ENCODE measurements at places on chromosomes 4 and X.

- no peak for DNase-seq
These were observed 228.4 kb downstream of the SPRY1 start for GRCh38 chr4:123624959-123625358.

- DNase-seq = no peak
These were observed 134.2 kb downstream of the EIF4E start for GRCh38 chr4:98794565-98795205.

GRCh38 chr4:177323416-177323815 lies 13.7 kb downstream of the NEIL3 start:
- no peak for DNase-seq

DNA sequence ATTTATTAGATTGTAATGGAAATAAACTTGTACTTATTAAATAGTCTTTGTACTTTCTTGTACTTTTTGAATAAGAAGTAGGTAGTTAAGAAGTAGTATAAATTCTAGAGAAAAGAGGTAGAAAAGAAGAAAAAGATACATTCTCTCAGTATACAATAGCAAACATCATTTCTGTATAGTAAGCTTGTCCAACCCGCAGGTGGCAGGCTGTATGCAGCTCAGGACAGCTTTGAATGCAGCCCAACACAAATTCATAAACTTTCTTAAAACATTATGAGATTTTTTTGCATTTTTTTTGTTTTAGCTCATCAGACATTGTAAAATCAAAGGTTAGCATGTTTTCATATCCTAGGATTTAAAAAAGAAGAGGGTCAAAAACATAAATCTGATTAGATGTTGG lies 441.6 kb downstream of the DTHD1 start:
- no peak for DNase-seq

- no peak for DNase-seq
These were observed 22.4 kb upstream of the RLIM start for GRCh38 chrX:74636749-74637314.

DNA sequence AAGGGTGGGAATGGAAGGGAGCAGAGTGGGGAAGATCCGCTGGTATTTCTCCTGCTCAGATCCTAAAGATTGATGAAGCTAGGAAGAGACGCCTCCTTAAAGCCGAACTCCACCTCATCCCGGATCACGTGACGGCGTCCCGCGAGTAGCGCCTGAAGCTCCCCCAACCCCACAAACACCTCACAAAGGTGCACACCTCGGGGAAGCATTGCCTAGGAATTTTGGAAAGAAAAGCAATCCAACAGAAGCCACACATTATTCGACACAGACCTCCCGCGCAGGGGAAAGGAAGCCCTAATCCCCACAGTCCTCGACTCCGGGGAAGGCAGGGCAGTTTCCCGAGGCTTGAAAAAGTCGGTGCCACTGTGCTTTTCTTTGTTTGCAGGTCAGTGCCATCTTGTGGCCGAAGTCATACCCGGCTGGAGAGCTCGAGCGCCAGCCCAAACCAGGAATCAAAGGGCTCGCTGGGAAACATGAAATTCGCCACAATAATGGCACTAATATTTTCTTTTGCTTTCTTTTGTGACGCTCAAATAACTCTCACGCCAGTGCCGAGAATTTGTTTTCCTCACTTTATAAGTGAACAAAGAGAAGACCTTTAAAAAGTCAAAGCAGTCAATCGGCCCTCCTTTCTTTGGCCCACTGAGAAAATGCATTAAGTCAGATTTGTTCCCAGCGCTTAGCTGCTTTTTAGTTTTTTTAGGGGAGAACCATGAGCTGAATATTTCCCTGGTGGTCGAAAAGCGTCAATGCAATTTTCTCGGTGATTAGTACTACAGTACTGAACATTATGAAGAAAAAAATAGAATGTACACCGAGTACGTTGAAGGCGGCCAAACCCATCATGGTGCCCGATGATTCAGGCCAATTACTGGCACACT lies at the start of gene NPY1R:
NPY1R (minus strand) TSS at position 71 of the 881 bp plus-strand sequence. CDS start 6,042 bp downstream, outside the sequence.
- DNase-seq = peak; percentile 70

GRCh38 chr4:80058740-80059139 lies 14.3 kb downstream of the ANTXR2 start:
- no peak for DNase-seq

DNA sequence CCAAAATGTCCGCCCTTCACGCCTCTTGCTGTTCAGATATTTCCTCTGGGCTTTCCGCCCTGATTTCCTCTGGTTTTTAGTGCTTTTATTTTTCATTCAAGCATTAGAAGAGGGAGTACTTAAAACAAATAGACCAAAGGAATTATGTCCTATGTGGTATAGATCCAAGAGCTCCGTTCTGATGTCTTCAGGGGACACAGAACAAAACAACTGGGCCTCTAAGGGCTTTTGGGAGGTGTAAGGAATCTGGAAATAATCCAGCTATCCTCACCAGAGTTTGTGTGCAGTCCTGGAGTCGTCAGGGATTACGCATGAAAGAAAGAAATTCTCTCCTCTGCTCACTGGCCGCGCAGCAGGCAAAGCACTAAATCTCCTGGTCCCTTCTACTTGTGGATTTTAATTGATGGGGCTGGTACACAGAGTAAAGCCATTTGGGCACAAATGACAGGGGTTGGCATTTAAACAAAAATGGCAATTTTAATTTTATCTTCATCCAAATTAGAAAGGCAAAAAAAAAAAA lies 999.2 kb downstream of the ADGRL3 start:
- no peak for DNase-seq

DNA sequence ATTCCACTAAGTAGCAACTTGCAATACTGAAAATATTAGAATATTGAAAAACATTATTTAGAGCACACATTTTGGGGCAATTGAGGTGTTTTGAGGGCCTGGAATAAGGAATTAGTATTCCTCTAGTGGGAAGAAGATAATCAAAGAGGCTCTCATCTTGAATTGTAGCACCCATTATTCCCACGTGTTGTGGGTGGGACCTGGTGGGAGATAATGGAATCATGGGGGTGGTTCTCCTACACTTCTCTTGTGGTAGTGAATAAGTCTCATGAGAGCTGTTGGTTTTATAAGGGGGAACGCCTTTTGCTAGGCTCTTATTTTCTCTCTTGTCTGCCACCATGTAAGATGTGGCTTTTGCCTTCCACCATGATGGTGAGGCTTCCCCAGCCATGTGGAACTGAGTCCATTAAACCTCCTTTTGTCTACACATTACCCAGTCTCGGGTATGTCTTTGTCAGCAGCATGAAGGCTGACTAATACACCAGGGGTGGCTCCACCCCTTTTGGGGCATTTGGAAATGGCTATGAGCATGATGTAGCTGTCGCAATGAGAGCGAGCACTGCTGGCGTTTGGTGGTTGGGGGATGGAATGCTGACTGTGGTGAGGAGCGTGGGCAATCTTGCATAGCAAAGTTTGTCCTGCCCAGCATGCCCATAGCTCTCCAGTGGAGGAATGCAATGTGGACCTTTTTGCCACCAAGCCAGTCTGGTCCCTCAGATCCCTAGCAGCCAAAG lies 308.2 kb downstream of the FRMPD4 start:
- DNase-seq = no peak

DNA sequence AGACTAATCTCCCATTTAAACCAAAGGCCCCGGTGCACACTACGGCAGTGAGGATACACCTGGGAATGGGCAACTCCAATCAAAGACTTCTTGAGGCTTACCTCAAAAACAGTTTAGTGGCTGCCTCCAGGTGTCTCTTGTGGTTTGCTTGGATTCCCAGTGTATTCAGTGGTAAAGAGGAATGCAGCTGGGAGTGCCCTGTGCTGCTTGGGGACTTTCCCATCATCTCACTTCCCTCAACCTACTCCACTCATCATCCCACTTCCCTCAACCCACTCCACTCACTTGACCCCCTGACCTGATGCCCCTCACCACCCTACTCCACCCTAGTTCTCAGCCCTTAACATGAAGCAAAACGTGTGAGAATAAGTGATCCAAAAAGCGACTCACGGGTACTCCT lies 177.3 kb upstream of the ETNPPL start:
- DNase-seq = peak; percentile 6

- peak; percentile 47 for DNase-seq
These were observed 69.6 kb upstream of the CXorf66 start for GRCh38 chrX:140034916-140035315.

DNA sequence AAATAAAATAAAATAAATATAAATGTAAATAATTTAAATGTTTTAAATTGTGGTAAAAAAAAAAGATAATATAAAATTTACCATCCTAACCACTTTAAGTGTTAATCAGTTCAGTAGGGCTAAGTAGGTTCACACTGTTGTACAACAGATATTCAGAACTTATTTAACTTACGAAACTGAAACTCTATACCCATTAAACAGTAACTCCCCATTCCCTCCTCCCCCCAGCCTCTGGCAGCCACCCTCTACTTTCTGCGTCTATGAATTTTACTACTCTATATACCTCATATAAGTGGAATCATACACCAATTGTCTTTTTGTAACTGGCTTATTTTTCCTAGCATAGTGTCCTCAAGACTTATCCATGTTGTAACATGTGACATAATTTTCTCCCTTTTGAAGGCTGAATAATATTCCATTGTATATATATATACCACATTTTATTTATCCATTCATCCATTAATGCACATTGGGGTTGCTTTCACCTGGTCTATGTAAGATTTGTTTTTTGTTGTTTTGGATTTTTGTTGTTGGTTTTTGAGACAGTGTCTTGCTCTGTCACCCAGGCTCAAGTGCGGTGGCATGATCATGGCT lies 32.5 kb upstream of the ELF2 start:
- no peak for DNase-seq
